Camera-type eye (tissue), 1 donor: ENCODE measurements at places on chromosomes 5 and 9. TPM values are rescaled to one million over a fixed set of nuclear protein-coding genes. Genes with fewer than 3 reads are reported as not detected.

RAB24 gene
- total RNA-seq = 29.4 TPM

BTNL9 gene
- total RNA-seq = 4.7 TPM

PRELID2 gene
- 55.0 TPM for total RNA-seq

IL11RA gene
- 84.2 TPM for total RNA-seq

FCN1 gene
- 4.9 TPM for total RNA-seq

SHISAL2B gene
- not detected for total RNA-seq

NR4A3 gene
- 5.1 TPM for total RNA-seq

CD180 gene
- total RNA-seq = 0.49 TPM
